ENCODE measurements at places on chromosomes 5 and 9. TPM values are rescaled to one million over a fixed set of nuclear protein-coding genes. Genes with fewer than 3 reads are reported as not detected.

The TSSK1B gene
- not detected for total RNA-seq

The ZDHHC11 gene
- total RNA-seq, result 12.6 TPM

The ITGA2 gene
- total RNA-seq, result 10.4 TPM

The CTNNAL1 gene
- 53.3 TPM for total RNA-seq

The FOXE1 gene
- 2.5 TPM for total RNA-seq

The LCN1 gene
- total RNA-seq, result not detected

Data from A549 treated with Mapracorat at 1 μM for 4 hours (cell line).